ENCODE measurements at places on chromosomes 2 and 18.

DNA sequence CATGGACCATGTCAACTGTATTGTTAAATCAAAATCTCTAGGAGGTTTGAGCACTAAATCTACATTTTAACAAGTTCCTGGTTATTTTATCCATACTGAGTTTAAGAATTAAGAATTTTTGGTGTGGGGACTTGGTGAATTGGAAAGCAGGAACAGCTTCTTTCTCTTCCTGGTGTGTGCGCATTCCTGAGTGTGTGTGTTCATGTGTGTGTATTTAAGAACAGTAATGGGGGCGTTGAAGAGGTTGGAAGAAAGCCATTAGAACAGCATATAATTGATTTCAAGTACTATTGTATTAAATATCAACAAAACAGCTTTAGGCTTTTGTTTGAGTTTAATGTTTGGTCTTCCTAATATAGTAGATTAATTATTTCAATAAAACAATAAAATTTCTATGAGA, 801.3 kb upstream of the ID2 start:
- DNase-seq, result no peak

DNA sequence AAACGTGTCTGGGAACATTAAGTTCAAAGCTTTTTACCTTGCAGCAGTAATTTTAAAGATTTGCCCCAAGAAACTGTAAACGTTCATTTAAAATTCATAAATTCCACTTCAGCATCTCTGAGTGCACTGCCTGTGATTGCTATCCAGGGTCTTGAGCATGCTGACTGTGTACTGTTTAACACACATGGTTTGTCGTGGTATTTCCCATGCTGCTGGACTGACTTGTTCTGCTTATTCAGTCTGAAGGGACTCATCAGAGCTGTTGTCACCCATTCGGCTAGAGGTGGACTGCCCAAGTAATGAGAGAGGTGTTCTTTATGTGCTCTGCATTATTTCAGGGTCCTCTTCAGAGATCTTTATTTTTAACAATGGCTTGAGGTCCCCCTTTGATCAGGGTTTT, 53.1 kb downstream of the RHBDD1 start:
- DNase-seq, result no peak

GRCh38 chr2:228469721-228470120, 288.2 kb upstream of the SPHKAP start:
- DNase-seq, result no peak

- DNase-seq, result no peak
These were observed 128.6 kb downstream of the SMAD2 start for GRCh38 chr18:47801817-47802216.

- peak; percentile 44 for DNase-seq
These were observed 515.2 kb downstream of the ZEB2 start for GRCh38 chr2:144004742-144005141.

DNA sequence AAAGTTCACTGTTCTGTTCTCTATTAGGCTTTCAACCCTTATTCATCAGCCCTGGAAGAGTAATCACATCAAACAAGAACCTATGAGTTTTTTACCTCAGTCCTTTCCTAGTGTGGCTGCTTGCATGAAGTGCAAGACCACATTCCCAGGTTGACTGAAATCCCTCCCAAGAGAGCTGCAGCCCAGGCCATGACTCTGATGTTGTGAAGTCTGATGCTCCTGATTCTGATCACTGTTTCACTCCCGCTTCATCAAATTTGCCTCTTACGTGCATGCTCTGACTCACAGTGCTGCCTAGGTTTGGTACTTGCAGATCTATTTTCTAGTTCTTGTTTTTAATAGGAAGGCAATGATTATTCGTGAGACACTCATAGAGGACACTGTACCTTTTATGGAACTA, 58.2 kb upstream of the DSEL start:
- no peak for DNase-seq

DNA sequence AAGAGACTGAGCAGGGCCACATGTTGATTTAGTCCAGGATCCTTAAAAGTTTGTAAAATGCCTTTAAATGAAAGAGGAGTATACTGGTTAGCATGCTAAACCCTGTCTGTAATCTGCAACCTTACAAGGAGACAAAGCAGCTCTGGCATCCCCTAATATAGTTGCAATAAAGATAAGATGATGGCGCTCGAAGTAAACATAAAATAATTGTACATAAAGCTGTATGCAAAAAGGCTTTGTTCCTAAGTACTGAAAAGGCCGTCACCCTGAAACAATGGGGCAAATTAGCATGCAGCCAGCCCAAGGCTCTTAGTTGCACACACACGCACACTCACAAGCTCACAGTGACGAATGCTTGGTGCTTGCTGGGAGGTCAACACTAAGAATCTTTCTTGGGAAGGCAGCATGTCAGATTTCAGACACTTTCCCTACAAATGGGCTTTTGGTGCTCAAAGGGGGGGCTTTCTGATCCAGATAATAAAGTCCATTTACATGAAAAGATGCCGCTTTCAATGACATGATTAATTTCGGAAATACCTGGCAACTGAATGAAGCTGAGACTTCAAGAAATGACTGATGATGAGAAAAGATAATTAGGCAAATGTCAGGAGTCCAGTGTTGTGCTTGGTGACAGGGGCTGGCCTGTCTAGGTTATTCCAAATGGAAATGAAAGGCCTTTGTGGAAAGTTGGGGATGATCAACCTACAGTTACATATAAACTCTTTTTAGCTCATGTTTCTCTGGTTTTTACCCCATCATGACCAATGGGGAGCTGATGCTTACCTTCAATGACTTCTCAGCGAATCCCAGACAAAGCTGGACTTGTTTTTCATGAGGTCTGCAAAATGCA, 370.3 kb downstream of the MEIS1 start:
- DNase-seq, result no peak

DNA sequence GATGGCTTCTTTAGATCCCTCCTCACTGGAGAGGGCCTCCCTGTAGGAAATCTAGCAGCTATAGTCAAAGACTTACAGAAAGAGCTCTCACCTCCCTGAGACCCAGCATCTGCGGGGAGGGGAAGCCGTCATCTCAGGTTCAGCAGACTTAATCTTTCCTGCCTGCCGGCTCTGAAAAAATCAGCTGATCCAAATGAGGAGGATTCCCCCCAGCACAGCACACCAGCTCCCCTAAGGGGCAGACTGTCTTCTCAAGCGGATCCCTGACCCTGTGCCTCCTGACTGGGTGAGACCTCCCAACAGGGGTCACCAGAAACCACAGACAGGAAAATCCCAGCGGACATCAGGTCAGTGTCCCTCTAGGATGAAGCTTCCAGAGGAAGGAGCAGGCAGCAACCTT, 601.9 kb downstream of the CNTNAP5 start:
- DNase-seq, result no peak

DNA sequence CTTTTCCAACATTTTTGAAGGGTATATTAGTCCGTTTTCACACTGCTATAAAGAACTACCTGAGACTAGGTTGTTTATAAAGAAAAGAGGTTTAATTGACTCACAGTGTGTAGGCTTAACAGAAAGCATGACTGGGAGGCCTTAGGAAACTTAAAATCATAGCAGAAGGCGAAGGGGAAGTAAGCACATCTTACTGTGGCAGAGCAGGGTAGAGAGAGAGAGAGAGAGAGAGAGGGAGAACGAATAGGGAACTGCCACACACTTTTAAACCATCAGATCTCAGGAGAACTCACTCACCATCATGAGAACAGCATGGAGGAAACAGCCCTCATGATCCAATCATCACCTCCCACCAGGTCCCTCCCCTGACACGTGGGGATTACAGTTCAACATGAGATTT, 420.3 kb downstream of the SOCS6 start:
- DNase-seq, result no peak

DNA sequence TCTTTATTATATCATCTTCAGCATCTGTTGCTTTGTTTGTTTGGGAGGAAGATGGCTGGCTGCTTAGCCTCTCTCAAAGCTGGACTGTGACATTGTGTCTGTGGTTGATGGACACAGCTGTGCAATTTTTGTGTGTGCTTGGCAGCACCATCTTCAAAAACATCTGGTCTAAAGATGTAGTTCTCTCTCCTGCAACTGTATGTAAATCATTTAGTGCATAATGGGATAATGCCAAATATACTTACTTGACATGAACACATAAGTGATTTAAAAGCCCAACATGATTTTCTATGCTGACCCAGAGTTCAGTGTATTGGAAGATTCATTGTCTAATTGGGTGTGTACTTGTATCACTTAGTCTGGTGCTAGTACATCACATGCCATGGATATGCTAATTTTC, 112.2 kb downstream of the MAP4K4 start:
- DNase-seq, result no peak
